ENCODE measurements at places on chromosomes 3 and 15.

GRCh38 chr15:38547255-38547997 is 17.2 kb downstream of the RASGRP1 start:
- DNase-seq: no peak

DNA sequence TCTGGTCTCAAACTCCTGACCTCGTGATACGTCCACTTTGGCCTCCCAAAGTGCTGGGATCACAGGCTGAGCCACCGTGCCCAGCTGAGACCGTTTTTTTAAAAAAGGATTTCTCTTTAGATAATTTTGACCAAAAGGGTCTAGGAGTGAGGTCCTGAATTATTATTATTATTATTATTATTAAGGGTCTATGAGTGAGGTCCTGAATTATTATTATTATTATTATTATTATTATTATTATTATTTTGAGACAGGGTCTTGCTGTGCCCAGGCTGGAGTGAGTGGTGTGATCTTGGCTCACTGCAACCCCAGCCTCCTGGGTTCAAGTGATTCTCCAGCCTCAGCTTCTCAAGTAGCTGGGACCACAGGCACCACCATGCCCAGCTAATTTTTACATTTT is 20.6 kb upstream of the ARID3B start:
- no peak for DNase-seq

DNA sequence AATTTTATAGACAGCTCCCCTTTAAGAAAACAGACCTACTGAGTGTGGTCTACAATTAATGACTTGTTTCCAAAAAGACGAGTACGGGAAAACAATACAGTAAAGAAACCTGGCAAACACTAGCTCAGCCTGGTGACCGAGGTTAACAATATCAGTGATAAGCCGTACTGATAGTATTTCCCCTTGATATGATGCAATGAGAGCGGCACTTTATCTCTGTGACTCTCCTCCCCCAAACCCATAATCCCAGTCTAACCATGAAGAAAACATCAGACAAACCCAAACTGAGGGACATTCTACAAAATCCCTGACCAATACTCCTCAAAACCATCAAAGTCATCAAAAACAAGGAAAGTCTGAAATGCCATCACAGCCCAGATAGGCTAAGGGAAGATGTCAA is 8.2 kb downstream of the DENND4A start:
- no peak for DNase-seq

- peak; percentile 69 for DNase-seq
These were observed 6.4 kb upstream of the STRA6 start for GRCh38 chr15:74208901-74209559.

DNA sequence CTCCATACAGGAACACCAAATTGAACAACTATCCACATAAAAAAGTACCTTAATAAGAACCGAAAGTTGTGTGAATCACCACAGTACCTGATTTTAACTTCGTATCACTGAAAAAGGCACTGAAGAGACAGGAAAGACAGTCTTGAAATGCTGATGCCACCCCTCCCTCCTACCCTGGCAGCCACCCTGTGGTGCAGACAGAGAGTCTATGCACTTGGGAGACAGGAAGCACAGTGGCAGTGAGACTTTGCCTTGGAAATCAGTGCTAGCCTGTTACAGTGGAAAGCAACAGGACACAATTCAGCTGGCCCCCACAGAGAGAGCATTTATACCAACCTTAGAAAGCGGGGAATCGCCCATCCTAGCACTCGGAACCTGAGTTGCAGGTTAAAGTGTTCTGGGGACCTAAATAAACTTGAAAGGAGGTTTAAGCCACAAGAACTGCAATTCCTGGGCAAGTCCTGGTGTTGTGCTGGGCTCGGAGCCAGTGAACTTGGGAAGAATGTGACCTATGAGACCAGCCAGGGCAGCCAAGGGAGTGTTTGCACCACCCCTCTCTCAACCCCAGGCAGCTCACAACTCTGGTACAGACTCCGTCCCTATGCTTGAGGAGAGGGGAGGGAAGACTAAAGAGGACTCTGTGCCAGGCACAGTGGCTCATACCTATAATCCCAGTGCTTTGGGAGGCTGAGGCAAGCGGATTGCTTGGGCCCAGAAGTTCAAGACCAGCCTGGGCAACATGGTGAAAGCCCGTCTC is 240.1 kb downstream of the ISL2 start:
- no peak for DNase-seq

GRCh38 chr15:26087395-26087794 is 224.3 kb upstream of the ATP10A start:
- DNase-seq: no peak
